ENCODE measurements at places on chromosomes 3 and 15.
A peak's percentile ranks its signal among the peaks of the same experiment; 100 is the strongest.

DNA sequence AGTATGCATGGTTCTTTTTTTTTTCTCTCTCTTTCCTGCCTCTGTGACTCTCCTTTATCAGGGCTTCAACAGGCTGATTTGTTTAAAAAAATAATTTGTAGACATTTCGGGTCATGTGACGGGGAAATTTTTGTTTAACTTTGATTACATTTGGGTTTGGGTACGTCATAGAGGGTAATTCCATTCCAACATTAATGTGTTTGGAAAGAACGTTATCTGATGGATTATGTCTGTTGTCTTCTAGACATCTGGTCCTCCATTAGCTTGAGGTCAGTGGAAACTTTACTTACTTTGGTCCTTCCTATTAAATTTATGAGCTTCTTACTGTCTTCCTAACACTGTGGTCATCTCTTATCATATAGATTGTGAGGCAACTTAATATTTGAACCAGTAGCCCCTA is 80.9 kb downstream of the STT3B start:
- DNase-seq, result no peak

- no peak for DNase-seq
Observed at GRCh38 chr15:26537663-26538062, 235.2 kb downstream of the GABRB3 start.

- no peak for DNase-seq
Observed at GRCh38 chr15:71331173-71331572, 215.9 kb downstream of the THSD4 start.

GRCh38 chr3:175057401-175057800 is 198.3 kb downstream of the NAALADL2 start:
- peak; percentile 42 for DNase-seq

GRCh38 chr3:40780291-40780924 is 255.6 kb downstream of the ZNF621 start:
- peak; percentile 62 for DNase-seq

GRCh38 chr15:29676961-29677402 is 145.3 kb downstream of the TJP1 start:
- DNase-seq, result peak; percentile 52

GRCh38 chr3:8882642-8883041 is 80.6 kb downstream of the RAD18 start:
- no peak for DNase-seq

GRCh38 chr3:101288294-101288693 is 32.1 kb downstream of the IMPG2 start:
- DNase-seq, result no peak

DNA sequence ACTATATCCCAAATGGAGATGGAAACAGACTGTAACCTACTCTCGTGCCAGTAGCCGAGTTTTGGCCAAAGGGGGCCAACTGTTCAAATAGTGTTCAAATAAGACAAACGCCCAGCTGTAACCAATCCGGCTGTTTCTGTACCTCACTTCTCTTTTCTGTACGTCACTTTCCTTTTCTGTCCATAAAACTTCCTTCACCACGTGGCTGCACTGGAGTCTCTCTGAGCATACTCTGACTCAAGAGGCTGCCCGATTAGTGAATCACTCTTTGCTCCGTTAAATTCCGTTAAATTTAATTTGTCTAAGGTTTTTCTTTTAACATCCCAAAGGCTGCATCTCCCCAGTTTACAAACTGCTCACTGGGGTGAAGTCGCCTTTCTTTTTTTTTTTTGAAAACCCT is 219.2 kb upstream of the P2RY1 start:
- DNase-seq, result peak; percentile 8

GRCh38 chr15:41675337-41675736 is 15.1 kb downstream of the MGA start:
- no peak for DNase-seq

DNA sequence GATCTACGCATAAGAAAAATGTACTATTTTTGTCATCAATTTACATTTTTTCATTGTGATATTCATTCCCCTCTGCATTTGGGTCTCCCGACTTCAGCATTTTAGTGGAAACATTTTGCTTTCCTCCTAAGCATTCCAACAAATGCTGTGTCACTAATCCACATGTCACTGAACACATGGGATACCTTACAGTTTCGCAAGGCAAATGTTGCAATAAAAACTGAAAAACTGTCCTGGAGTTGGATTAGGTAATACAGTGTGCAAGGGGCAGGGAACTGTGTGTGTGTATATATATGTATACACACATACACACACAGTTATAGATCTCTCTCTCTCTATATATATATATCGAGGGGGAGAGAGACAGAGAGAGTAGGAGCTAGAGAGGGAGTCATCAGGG is 632.2 kb downstream of the MAGI1 start:
- peak; percentile 27 for DNase-seq

- no peak for DNase-seq
Observed at GRCh38 chr3:107989661-107990060, 101.2 kb downstream of the CD47 start.

DNA sequence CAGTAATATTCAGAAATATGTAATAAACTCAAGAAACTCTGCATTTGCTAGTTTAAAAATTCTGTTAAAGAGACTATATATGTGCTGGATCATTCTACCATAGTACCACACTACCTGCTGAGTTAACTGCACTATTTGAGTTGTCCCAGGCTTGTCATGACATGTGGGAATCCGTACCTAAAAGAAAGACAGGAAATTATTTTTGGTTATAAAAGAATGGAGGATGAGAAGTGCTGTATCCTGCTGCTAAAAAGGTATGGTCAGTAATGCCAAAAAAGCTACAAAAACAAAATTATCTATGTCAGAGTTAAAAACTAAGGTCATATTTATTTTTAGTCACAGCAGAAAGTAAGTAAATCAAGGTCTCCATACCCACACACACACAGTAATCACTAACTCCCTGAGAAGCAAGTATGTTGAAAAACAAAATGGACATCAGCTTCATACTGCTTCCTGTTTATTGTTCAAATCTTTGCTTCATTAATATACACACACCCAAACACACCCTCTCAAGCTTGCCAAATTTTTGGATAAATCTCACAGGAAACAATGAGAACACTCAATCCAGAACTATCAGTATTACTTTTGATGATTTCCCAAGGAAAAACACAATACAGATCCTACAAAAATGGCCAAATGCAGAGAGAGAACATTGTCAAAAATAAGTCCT is 33.7 kb downstream of the DENND6A start:
- no peak for DNase-seq

DNA sequence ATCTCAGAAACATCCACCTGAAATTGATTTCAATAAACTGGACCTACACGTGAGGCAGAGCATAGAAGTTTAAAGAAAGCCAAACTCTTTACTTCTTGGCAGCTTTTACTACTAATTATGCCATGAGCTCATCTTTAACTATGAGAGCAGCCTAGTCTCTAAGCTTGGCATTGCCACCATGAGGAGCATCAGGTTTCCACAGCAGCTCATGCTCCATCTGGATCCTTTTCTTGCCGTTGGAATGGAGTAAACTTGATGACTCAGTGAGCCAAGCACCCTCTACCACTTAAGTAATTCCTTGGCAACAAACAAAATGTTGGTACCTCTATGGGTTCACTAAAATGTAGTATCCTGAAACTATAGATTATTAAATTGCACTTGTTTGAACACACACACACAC is 583.2 kb downstream of the EPHA3 start:
- DNase-seq, result no peak

DNA sequence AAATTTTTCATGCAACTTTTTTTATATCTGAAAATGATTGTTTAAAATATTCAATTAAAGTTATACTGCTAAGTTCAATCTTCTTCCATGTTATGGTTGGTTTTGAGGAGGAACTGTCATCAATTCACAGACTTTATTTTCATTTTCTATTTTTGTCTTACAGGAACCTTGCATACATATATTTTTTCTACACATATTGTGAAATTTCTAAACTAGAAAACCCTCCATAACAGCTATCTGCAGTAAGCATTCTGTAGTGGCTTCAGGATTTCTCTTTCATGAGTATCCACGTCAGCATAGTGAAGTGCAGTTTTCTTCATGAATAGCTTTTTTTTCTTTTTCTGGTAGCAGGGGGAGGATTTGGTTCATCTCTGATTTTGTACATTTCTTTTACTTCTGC is 48.2 kb downstream of the ATR start:
- DNase-seq, result no peak

- DNase-seq, result no peak
Observed at GRCh38 chr3:23981136-23981535, 36.0 kb downstream of the NR1D2 start.

DNA sequence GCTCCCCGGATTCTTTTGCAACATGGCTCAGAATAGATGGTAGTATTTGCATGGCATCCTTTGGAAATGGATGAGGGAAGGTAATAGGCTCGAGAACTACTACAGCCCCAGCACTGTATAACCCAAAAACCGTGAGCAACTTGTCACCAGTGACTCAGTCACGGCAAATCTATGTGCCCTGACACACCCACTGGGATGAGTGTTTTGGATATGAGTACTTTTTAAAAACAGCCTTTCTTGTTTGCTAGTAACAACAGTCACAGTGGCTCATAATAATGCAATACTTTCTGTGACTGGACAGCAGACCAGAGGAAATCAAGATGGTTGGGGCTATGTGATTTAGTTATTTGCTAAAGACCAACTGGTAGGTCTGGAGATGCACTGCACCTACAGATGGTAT is 299.6 kb downstream of the ULK4 start:
- DNase-seq, result peak; percentile 17

- no peak for DNase-seq
Observed at GRCh38 chr3:39849992-39850715, 40.7 kb downstream of the MYRIP start.

GRCh38 chr3:4807381-4808280 is 171.6 kb upstream of the BHLHE40 start:
- no peak for DNase-seq

GRCh38 chr15:83380059-83380458 is 67.1 kb upstream of the SH3GL3 start:
- DNase-seq, result peak; percentile 37

GRCh38 chr3:46987743-46988401 is 8.4 kb downstream of the NBEAL2 start:
- DNase-seq, result peak; percentile 47

DNA sequence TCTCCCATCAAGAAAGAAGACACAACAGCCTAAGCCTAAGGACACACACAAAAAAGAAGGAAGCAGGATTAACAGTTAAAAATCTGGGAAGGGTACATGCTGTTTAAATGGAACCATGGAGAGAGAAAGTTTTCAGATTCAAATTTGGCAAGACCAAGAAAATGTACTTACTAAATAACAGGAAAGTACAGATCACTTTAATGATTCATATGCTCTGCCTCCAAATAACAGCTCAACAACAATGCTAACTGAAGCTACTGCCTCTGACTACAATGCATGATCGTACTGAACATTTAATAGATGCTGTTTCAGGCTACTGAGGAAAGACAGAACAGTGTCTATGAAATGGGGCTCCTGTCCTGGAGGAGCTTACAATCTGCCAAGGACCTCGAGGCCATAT is 8.4 kb upstream of the NMB start:
- no peak for DNase-seq

DNA sequence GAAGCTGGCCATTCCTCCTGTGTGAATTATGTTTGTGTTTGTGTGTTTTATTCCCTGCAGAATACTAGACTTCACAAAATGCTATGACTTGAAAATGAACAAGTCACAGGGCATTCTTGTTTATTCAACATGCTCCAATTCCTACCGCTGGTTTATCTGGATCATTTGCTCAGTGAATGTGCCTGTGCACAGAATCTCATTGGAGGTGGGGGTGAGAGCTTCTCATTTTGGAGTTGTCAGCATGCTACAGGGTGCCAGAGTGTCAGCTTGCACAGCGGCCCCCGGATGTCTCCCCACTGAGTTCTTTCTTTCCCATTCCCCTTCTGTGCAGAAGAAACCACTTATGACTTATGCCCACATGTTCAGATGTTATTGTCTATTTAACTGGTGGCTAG is 428.7 kb downstream of the ROBO2 start:
- no peak for DNase-seq

DNA sequence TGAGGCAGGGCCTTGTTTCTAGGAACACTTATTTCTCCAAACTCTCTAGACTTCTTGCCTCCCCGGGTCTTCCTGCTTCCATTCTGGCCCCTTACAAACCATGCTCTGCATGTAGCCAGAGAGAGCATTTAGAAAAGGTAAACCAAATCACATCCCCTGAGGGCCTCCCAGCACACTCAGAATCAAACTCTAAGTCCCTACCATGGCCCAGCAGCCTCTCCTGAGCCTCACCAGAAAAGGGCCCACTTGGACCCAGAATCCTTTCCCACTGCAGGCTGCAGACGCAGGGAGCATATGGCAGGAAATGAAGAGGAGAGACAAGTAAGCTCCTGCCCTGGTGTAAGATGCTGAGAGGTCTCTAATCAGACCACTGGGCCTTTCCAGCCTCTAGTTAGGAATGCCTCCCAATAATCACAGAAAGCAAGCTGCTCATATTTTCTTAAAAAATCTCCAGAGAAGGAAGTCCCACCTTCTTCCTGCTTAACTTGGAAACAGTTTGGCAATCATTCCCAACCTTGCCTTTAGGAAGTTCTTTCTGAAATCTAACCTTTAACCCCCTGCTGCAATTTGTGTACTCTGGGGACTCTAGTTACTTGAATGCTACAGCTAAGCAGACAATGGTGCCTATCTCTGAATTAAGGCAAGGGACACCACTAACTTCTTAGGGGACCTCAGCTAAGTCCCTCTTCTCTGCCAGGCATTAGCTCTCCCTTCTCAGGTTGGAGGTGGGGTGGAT is 4.2 kb downstream of the AMOTL2 start:
- peak; percentile 45 for DNase-seq

DNA sequence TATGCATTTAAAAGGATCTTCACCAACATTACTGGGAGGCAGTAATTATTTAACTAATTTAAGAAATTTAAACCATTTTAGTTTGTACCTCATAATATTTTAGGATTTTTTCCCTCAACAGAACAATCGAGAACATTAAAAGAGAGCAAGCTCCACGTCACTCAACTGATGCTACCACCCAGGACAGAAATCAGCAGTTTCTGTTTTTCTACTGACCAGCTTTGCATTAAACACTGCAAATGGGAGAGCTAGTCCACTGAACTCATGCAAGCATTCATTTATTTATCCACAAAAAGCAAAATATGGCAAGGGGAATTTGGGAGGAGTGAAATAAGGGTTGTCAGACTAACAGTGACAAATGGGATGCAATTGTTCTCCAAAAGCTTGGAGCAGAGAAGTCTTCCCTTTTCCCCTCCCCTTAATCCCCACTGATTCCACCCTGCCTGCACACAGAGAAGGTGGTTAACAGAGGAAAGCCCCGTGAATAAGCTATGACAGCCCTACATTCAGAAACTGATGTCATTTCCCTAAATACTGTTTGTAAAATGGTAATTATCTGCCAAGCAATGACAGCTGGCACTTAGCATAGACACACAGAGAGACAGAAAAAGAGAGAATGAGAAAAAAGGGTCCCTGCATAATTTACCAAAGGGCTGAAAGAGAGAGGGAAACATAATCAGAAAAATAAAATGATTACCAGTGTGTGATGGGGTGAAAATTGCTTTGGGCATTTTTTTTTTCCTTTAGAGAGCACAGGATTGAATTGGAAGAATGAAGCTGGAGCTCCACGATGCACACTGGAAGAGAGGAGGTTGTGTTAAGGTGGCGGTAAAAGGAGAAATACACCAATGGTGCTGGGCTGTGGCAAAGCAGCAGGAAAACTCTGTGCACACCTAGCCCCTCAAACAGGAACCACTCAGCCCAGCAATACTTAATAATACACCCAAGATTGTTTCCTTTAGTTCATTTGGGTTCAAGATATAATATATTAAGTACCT is 777.4 kb downstream of the TUSC7 start:
- no peak for DNase-seq
